RPMI7951 (cell line): ENCODE measurements at places on chromosomes 4 and X.

DNA sequence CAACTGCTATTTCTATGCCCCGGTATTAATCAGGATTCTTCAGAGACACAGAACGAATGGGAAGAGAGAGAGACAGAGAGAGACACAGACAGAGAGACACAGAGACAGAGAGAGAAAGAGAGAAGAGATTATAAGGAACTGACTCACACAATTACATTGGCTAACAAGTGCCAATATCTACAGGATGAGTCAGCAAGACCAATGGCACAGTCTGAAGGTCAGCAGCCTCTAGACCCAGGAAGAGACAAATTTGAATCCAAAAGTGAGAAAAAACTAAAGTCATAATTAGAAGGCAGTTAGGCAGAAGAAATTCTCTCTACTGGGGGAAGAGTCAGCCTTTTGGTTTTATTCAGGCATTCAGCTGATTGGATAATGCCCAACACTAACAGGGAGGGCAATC is 187.3 kb downstream of the MAB21L2 start:
- peak; percentile 72 for DNase-seq

- no peak for DNase-seq
These were observed 37.1 kb downstream of the RGS12 start for GRCh38 chr4:3329887-3330286.

DNA sequence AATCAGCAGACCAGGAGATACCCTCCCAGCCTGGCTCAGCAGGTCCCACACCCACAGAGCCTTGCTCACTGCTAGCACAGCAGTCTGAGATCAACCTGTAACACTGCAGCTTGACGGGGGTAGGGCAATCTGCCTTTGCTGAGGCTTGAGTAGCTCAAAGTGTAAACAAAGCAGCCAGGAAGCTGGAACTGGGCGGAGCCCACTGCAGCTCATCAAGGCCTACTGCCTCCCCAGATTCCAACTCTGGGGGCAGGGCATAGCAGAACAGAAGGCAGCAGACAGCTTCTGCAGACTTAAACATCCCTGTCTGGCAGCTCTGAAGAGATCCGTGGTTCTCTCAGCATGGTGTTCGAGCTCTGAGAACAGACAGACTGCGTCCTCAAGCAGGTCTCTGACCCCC is 15.1 kb upstream of the GABRA2 start:
- no peak for DNase-seq

DNA sequence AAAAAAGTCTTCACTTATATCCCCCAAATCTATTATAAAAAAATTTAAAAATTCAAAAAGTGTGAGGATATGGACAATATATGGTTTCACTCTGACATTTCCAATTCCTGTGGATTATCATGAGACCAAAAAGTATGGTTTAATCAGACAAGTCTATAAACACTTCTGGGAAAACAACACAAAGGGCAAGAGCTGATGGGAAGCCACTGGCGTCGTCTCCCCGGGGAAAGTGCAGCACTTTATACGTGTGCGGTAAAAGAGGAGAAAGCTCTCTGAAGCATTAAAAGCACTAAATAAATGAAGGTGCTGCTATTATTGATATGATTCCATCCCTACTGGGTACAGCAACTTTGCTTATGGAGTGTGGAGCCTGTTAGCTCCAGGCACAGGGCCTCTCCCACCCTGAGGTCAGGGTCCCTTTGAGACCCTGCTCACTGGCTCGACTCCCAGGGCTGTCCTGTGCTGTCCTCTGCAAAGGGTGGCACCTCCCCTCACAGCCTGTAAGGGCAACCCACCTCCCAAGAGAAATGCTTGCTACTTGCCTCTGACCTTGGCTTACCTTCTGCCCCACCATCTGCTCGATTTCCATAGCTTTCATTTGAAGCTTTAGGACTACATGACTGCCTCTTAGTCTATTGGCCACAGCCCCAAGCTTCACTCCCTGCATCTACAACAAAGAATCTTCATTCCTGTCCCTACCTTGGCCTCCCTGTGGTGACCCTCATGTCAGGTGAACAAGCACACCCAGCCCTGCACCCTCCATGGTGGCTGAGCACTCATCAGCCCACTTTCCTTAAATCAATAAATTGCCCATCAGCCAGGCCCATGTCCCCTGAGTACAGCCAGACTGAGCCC is 248.6 kb downstream of the HNRNPD start:
- no peak for DNase-seq

- DNase-seq = no peak
These were observed 98.0 kb upstream of the MAGEB16 start for GRCh38 chrX:35700121-35700520.

DNA sequence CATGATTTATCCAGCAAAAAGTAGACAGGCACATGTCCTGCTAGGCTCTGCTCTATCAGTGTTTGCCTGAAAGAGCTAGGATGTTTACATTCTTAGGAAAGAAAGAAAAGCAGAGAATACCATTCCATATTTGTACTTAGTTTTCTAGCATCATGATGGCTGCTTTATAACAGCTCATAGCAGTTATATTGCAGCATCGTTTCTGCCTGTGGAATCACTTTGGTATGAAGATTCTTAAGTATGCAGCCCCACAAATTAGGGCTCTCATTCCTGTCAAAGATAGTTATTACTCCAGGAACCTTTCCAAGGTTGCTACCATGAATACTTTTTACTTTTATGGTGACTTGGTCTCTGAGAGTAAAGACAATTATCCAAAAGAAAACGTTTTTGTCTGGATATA is 119.0 kb upstream of the MYOZ2 start:
- no peak for DNase-seq

DNA sequence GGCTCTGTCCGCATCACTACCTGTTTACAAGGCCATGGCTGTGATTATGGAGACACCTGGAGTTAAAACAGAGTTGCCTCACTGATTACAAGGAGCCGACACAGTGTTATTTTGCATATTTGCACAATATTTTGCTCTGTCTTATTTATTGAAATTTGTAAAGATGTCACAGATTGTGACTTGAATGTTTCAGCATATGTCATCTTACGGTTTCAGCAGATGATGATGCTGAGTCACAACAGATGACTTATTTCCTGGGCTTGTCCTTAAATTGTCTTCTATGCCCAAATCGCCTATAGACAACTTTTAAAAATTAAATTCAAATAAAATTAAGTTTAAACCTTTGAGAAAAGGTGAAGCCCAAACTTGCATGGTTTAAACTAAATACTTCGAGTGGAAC is 87.1 kb upstream of the INPP4B start:
- DNase-seq = no peak

GRCh38 chrX:101009090-101009489 is 39.6 kb downstream of the ARL13A start:
- no peak for DNase-seq

GRCh38 chr4:166846939-166847338 is 387.4 kb downstream of the SPOCK3 start:
- no peak for DNase-seq

- no peak for DNase-seq
These were observed 32.6 kb upstream of the ZFP42 start for GRCh38 chr4:187962926-187963325.

DNA sequence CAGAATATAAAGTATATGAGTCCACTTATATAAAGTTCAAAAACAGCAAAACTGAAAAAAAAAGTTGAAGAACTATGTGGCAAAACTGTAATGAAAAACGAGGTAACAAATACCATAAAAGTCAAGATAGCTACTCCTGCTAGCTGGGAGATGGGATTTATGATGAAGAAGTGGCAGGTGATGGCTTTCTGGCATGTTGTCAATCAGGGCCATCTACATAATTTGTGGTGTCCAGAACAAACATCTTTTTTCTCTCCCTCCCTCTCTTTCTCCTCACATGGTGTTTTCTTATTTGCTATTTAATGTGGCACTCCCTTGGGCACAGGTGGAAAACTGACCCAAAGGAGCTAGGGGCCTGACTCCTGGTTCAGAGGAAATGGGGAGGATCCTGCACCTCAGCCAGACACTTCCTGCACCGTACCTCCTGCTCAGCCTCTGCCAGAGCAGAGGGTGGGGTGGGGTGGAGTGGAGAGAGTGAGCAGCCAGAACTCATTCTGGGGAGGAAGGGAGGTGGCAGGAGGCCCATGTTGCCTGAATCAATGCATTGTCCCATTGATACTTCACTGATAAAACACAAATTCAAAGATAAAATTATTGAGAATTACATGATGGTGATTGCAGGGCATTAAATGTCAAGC is 5.3 kb upstream of the SAP30 start:
- DNase-seq = no peak

- no peak for DNase-seq
These were observed 649 bp upstream of the VBP1 start for GRCh38 chrX:155215443-155216178.

- DNase-seq = peak; percentile 40
These were observed 133.8 kb downstream of the AFF1 start for GRCh38 chr4:87068583-87069021.

GRCh38 chrX:66028936-66029335 is 10.9 kb downstream of the VSIG4 start:
- no peak for DNase-seq

DNA sequence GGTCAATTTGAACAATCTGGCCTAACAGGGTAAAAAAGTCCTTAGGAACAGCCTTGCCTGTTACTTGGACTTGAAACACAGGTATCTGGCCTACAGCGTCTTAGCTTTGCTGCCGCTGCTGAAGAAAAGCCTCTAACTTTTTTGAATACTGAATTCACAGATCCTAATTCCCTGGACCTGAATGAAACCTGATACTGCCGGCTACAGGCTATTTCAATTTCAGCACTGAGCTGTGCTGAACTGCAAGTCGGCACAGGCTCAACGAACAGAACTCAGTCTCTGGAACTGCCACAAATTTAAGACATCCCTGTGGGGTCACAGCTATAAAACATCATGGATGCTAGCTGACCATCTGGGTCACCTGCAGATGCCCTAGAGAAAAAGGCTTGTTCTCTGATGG is 7.2 kb downstream of the NR0B1 start:
- DNase-seq = peak; percentile 17

DNA sequence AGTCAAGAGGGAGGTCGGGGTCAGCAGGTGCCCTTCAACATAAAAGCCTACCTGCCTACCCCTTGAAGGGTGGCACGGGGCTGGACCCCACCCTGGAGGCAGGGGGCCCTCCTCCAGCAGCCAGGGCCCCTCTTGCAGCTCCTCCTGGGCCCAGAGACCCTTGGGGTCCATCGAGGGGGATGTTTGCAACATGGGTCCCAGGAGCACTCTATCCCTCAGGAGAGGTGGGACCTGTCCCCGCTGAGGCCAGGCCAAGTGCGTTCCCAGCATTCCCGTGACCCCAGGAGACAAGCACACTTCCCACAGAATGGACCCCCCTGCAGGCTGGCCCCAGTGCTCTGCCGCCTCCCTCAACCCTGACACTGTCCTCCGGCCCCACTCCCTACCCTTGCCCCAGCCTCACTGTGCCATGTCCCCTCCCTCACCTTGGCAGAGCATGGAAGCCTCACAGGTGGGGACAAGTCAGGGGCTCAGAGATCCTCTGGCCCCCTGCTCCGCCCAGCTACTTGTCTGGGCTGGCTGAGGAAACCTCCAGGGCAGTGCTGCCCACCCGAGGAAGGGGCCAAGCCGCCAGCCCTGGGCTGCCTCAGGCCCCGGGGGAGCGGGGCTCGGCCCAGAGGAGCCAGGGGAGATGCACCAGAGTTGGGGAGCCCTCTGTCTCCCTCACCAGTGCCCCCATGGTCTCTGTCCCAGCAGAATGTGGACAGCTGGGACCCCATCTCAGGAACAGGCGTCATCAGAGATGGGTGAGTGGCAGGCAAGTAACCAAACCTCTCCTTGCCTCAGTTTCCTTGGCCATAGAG is 2.2 kb downstream of the MXD4 start:
- DNase-seq = no peak

DNA sequence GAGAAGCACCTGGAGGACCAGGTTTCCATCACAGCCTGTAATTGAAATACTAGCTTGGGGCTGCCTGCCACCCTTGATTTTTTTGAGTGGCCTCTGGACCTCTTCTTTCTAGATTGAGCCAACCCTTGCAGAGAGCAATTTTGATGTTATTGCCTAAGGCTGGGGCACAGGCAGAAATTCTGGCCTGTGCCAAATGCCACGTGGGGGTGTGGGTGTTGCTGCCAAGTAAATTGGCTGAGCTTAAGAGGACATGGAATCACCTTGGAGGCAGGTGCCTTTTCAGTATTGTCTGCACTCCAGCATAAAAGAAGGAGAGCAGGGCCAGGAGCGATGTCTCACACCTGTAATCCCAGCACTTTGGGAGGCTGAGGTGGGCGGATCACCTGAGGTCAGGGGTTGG is 286.1 kb upstream of the PRPS2 start:
- DNase-seq = no peak

DNA sequence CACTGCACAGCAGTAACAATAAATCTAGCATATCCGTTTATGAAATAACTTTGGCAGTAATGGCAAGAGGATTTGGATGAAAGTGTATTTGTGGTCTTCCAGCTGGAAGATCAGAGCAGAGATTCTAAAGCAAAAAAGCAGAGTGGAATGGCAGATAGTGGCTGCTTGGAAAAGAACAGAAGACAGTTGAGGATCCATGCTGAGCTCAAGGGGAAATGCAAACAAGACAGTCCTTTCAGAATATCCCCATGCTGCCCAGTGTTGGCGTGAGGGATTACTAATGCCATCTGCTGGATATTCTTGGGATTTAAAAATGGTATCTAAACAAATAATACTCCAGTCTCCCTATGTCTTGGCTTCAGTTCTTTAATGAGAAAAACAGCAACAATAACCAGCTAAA is 629.1 kb upstream of the ATOH1 start:
- peak; percentile 2 for DNase-seq

DNA sequence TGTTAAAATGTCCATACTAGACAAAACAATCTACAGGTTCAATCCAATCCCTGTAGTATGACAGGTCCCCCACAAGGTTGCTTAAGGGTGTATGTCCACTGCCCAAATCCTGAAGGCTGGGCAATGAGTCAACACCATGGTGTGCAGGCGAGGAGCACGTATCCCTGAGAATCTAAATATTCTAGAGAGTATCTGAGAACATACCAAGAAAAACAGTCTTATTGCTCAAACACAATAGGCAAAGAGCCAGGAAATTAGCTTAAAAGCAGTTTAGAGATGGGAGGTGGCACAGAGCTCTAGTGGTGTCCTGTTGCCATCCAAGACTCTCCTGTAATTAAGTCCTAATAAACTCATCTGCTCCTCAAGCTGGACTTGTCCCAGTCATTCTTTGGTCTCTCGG is 37.0 kb downstream of the RCHY1 start:
- no peak for DNase-seq

DNA sequence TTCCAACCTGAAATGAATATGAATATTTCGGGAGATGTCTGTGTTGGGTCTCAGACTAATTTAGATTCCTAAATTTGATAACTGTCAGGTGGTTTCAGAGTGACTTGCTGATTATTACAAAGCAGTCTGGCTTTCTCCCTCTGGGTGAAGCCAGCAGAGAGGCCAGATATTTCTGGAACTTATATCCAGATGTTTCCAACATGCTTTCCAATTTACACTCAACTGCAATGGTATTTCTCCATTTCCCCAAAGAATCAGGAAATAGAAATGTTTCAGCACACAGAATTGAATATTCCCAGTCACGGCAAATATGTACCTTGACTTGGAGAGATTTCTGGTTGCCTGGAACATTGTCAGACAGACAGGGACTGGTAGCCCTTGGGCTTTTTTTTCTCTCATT is 48.5 kb upstream of the EGFL6 start:
- DNase-seq = no peak

DNA sequence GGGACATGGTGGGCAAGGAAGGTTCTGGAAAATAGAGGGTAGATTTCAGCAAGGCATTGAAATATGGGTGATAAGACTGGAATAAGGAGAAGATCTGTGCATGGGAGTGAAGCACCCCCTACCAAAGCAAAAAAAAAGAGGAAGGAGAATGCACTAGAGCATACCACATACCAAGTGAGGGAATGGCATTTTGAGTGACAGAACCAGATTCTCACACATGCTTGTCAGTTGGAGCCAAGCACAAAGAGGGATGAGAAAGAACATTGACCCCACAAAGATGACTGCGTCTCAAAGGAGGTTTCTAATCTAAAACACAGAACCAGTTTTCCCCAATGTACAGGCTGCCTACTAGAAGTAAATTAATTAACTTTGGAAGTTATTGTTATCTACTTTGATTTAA is 140.3 kb upstream of the SMAD1 start:
- no peak for DNase-seq
